ENCODE measurements at places on chromosomes 2 and 18.

DNA sequence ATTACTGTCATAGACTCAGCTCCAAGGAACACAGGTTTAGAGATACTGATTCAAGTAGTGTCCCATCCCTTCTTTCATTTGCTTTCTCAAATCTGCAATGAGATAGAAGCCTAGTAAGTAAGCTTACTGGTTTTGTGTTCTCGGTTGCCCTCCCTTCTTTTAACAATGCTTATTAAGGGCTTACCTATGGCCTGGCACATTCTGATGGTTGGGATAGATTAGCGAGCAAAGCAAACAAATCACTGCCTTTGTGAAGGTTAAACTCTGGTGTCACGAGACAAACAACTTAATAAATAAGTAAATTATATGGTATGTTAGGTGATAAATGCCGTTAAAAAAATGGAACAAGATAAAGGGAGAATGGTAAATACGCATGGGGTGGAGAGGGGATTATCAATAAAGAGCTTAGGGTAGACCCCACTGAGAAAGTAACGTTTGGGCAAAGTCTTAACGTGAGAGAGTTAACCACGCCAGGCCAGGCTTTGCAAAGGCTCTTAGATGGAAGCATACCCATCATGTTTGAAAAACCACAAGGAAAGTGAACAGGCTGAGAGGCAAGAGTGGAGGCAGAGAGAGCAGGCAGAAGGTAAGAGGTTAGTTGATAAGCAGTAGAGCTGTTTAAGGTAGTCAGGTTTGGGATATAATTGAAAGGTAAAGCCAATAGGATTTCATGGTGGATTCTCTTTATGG is 31.0 kb downstream of the EIF2AK3 start:
- DNase-seq: no peak

- no peak for DNase-seq
Measured at GRCh38 chr2:153476816-153477635, 1.5 kb downstream of the RPRM start.

DNA sequence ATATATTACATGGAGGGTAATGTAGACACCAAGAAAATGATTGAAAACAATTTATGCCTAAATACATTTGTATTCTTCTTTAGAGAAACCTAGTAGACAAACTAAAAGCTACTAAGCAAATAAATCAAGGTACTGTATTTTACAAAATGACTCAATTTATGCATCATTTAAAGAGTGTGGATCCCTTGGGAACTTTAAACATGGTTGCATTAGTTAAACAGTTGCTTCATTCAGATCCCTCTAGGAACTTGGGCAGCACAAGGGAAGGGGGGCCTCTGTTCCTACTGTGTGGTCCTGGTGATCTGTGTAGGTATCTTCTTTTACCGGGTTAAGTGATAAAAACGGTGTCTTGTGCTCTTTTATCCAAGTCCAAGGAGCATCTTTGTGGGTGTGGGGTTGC is 31.5 kb upstream of the ATP8B1 start:
- no peak for DNase-seq

GRCh38 chr2:147416099-147416498 is 428.7 kb upstream of the ACVR2A start:
- DNase-seq: no peak

- DNase-seq: no peak
Measured at GRCh38 chr18:13438507-13439056, 220.0 kb downstream of the LDLRAD4 start.

- no peak for DNase-seq
Measured at GRCh38 chr2:28413152-28413898, 20.7 kb downstream of the FOSL2 start.

GRCh38 chr2:102057502-102058292 is 65.9 kb downstream of the IL1R2 start:
- DNase-seq: no peak

DNA sequence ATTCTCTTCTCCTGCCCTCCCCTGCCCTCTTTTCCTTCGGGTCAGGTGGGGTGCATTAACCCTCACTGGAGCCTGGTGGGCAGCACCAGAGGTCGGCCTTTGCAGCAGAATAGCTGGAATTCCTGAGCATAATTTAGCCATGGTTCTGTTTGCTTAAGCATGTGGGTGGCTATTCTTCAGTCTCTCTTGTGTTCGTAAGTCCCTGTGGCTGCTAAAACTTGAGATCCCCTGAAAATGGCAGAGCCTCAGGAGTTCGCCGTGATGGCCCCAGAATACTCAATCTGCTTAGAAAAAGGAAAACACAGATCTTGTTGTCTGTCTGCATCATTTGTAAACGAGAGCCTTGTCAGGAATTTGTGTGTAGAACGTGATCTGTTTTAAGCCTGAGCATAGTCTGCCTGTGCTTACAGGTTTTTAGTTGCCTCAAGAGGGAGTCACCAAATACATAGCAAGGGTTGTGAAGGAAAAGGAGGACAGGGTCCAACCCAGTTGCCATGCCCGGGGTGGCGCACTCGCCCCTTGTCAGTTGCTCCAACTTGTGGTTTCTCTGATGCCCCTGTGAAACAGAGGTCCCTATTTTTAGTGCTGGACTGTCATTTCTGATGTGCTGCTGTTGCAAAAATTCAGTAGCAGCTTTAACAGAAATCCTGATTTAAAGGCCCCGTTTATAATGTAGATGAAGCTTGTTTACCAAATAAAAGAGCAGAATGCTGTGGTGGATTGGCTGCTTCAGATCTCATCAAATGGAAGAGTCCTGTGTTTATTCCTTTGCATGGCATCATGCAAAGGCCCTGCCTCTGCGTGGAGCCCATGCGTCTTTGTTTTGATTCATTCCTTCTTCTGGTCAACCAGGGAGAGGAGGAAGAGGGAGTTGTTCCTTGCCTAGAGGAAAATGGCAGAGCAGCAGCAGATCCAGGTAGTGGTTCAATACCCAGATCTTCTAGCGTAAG is 74.8 kb downstream of the WDSUB1 start:
- no peak for DNase-seq

DNA sequence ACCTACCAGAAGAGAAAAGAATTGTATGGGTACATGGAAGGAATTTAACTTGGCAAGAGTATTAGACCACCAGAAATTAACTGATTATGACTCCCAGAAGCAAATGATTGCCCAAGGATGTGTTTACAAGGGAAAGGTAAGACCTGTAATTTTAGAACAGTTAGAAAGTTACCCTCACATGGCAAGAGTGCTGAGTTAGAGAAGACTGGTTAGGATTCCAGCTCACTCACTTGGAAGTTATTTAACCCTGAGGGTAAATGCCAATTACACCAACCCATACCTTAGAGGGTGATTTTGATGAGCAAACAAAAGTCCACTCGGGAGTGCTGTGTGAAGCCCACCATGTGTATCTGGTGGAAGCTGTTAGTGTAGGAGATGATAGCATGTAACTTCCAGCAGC is 170.2 kb downstream of the TPGS2 start:
- no peak for DNase-seq

DNA sequence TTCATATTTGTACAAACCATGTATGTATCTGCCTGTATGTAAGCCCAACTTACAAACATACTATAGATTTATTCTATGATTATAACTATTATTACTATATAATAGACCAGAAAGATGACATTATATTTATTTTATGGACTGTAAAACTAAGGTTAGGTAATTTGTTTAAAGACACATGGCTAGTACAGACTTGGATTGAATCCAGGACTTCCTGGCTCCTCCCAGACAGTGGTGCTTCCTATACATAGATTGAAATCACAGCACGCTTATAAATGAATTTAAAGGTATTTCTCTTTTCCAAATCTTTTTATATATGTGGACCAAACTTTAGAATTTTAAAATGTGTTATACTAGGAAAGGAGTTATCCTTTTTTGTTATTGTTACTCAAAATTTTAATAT is 151.6 kb upstream of the MYO3B start:
- no peak for DNase-seq

- DNase-seq: no peak
Measured at GRCh38 chr2:75432761-75433361, 127.9 kb downstream of the EVA1A start.
